Left cardiac atrium (tissue), 4 donors: ENCODE measurements at places on chromosomes 1 and 21. TPM values are rescaled to one million over a fixed set of nuclear protein-coding genes. Genes with fewer than 3 reads are reported as not detected.

Gene BMP8B
- total RNA-seq = 0.44 TPM

DNA sequence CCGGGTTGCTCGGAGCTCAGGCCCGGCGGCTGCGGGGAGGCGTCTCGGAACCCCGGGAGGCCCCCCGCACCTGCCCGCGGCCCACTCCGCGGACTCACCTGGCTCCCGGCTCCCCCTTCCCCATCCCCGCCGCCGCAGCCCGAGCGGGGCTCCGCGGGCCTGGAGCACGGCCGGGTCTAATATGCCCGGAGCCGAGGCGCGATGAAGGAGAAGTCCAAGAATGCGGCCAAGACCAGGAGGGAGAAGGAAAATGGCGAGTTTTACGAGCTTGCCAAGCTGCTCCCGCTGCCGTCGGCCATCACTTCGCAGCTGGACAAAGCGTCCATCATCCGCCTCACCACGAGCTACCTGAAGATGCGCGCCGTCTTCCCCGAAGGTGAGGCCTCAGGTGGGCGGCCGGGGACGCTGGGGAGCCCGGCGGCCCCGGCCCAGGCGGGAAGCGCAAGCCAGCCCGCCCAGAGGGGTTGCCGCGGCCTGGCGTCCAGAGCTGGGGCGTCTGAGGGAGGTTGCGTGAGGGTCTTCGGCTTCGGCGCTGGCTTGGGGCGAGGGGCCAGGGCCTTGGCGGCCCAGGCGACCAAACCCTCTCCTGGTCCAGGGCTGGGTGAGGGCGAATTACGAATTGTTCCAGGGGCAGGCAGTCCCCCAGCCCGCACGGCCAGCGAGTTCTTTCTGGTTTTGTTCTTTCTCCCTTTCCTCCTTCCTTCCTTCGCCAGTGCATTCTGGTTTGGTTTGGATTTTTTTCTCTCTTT is 805 bp downstream of the SIM2 start:
- no peak for DNase-seq

DNA sequence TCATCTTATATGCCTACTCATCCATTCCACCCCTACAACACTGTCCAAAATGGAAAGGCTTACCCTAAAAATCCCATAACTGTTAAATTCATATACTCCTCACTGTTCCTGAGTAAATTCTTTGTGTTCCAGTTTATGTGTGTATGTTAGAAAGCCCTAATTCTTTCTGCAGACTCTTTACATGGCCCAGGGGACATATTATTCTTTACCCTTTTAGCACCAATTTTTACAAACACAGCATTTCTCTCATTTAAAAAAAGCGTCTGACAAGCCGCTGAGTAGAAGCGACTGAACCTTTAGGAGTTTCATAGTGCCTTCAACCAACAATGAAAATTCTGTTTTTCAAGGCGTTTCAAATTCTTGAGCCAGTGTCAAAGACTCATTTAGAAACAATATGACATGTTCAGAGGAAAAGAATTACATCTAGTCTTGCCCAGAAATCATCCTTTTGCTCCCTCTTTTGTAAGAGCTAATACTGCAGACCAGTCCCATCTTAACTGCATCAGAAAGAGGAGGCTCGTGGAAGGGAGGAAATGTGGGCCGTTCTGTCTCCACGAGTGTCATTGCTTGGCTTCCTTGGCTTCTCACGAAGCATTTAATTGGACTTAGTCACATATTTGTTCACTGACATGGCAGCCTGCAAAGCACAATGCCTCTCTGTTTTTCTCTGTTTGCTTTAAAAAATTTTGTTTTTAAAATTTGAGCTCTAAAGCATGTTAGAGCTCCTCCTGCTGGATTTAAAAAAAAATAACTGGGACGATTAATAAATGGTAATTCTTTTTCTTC is 21.3 kb upstream of the C1orf105 start:
- DNase-seq = peak; percentile 48

DNA sequence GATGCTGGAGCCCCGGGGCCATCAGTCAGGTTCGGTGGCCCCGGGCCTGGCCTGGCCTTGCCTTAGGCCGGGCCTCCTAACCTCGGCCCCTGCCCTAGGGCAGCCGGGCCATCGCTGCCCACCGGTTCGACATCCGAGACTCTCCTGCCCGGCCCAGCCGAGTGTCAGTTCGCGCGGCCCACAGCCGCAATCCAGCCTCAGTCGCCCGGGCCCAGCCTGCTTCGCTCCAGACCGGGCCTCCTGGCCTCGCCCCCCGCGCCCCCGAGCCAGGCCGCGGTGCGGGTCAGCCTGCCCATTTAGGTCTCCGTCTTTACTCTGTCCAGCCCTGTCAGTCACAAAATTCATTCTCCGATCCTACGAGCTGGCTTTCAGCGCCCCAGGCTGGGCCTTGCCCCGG is 777 bp downstream of the LRRC41 start:
- peak; percentile 52 for DNase-seq

DNA sequence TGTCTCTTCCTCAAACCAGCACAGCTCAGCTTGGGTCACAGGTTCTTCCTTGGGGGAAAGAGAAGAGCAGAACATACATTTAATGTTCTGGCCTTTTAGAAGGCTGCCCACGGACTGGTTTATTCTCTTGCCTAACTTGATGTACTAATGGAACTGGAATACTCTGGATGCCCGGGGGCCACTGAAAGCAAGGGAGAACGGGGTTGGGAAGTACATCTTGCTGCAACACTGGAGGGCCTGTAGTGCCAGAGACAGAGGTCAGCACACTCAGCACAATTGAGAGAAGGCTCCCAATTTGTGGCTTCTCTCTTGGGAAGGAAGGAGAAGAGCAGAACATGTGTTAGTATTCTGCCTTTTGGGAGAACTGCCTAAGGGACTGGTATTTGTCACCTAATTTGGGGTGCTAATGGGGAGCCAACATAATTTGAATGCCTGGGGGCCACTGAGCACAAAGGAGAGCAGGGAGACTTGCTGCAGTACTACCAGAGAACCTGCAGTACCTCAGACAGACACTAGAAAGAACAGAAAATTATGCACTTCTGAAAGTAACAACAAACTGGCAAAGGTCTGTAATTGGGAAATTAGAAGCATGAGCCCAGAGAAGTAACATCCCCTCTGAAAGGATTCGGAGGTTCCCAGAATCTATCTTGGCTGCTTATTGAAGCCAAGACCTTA is 14.1 kb downstream of the ZNF691 start:
- no peak for DNase-seq

Gene EFNA1
- 33.3 TPM for total RNA-seq

GRCh38 chr1:8315573-8316475 is 2.1 kb upstream of the SLC45A1 start:
- DNase-seq = no peak

Gene TMEM240
- total RNA-seq = 5.4 TPM

GRCh38 chr1:110230381-110231199 is 20.5 kb downstream of the KCNC4 start:
- no peak for DNase-seq
